ENCODE measurements at places on chromosomes 12 and 14.

- DNase-seq, result no peak
Measured at GRCh38 chr12:84222841-84223240, 689.8 kb downstream of the SLC6A15 start.

- DNase-seq, result no peak
Measured at GRCh38 chr12:58541300-58541690, 379.0 kb downstream of the LRIG3 start.

GRCh38 chr14:84029246-84029645 is 1500.7 kb upstream of the FLRT2 start:
- no peak for DNase-seq

- DNase-seq, result no peak
Measured at GRCh38 chr14:93228550-93228949, 21.5 kb downstream of the UBR7 start.

GRCh38 chr12:94614288-94614721 is 36.1 kb downstream of the TMCC3 start:
- no peak for DNase-seq

DNA sequence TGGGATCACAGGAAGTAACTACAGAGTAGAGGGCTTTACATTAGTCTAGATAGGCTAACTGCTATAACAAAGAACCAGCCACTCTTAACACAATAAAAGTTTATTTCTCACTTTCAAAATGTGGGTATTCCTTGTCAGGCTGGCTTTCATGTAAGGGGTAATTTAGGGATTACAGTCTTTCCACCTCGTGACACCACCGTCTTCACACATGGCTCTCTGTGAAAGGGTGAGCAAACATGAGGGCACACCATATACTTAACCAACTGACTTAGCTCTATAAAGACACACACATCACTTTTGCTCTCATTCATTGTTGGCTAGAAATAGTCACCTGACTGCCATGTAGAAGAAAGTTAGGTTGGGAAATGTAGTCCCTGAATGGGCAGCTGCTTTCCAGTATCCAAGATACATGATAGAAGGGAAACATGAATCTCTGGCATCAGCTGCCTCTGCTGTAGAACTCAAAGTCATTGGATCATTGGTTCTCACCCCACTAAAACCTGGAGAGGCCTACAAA is 66.1 kb upstream of the CRY1 start:
- DNase-seq, result no peak
